Ecto neural progenitor cell (in vitro differentiated cells): ENCODE measurements at places on chromosomes 4 and X.

GRCh38 chr4:6386091-6386490 lies 86.3 kb downstream of the PPP2R2C start:
- DNase-seq = no peak

DNA sequence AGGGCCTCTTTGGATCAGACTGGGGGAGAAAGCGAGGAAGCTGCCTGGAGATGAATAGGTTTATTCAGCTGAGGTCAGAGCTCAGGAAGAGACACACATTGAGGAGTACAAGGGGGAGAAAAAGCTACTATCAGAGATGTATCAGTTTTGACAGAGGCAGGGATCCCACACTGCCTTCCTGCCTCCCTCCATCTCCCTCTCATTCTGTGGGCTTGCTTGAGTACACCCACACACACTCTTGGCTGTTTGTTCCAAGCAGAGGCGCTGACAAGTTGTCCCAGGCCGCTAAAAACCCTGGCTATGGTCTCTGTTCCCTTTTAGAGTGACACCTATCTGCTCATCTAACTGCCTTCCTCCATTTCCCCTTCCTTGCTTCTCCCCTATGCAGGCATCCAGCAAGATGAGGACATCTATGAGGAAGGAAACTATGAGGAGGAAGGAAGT lies 5.2 kb downstream of the TSPYL2 start:
- no peak for DNase-seq

DNA sequence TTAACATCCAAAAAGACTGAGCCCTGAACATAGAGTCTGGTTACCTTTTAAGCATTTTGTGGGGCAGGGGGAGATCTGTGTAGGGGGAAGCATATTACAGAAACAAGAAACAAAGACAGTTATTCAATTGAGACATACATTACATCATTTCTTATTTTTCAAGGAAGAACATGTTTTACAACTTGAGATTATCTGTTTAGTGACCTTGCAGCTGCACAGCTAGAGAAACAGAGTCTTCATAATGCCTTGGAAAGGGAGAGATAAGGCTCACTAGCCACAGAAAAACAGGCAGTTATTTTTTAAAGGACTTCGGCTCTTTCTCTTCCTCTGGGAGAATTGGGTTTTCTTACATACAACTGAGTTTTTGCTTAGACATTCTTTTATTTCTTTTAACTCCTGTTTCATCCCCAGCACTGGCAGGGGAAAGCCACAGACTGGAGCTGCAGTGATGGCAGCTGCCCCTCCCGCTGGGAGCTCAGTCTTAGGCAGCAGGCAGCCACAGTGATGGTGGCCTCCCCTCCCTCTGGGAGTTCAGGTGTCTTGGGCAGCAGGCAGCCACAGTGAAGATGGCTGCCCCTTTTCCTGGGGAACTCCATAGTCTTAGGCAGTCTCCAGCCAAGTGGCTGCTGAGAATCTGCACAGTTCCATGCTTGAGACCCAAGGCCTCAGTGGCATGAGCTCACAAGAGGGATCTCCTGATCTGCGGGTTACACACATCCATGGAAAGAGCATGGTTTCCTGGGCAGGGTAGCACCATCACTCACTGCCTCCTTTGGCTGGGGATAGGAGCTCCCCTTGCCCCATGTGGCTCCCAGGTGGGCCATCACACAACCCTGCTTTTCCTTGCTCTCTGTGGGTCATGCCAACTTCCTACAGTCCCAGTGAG lies 19.4 kb upstream of the TMPRSS11F start:
- DNase-seq = no peak

DNA sequence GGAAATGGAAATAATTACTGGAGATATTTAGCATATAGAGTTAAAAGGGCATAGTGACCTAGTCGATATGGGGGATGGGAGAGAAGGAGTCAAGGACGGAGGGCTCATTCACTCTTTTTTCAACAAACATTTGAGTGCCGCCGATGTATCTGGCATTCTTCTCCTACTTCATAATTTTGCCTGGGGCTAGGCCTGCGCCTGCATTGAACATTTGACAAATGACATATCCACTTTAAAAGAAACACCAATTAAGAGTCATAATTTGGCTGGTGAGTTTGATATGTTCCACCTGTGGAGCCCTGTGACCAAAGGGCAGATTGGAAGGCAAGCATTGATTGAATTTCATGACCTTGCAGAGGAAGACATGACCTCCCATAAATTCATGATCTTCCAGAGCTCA lies 2.6 kb upstream of the GPC3 start:
- no peak for DNase-seq

DNA sequence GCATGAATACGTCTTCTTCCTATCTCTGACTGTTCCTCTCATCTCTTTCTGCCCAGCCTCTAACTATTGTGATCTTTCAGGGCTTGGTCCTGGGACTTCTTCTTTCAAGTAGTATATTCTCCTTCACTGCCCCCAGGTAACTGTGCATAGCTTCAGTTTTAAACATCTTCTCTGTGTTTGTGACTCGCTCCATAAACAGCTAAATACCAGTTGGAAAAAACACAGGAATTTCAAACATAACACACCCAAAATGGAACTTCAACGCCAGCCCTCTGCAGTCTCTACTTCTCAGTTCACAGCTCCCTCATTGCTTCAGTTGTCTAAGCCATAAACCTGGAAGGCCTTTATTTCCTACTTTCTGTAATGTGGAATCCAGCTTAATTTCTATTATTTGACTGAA lies 16.6 kb downstream of the TRIML2 start:
- no peak for DNase-seq

GRCh38 chr4:109065006-109065405 lies 237.5 kb downstream of the COL25A1 start:
- DNase-seq = no peak

DNA sequence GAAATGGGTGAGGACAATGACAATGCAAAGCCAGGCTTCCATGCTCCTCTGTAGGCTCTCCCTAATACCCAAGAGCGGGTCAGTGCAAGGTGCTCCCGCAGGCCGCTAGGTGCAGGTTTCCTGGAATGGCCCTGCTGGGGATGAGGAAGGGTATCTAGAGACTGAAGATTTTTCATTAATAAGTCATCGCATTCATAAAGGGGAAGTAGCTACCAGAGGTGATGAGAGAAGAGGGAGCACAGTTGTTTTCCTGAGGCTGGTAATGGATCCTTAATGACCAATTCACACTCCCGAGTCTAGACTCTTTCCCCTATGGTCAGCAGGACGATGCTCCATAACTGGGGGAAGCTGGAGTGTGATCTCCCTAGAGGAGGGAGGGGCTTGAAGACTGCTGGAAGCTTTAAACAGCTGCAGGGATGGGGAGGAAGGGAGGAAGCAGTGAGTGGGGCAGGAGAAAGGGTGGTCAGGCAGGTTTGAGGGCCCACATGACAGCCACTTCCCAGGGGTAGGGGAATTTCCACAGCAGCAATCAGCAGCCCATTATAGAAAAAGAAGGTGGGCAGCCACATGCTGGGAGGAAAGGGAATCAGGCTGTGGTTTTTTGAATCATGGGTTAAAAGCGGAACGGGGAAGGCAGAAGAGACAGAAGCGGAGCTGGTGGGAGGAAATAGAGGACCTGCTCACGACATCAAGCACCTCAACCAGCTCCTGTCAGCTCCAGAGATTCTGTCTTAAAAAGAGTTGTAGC lies 10.2 kb upstream of the ATP6AP2 start:
- DNase-seq = no peak

GRCh38 chr4:87910795-87911194 lies 64.7 kb upstream of the SPP1 start:
- DNase-seq = no peak

GRCh38 chrX:94430091-94430490 lies 756.1 kb downstream of the FAM133A start:
- DNase-seq = no peak

- DNase-seq = no peak
Measured at GRCh38 chr4:53511014-53511413, 80.3 kb downstream of the LNX1 start.

- no peak for DNase-seq
Measured at GRCh38 chr4:52142816-52143215, 91.7 kb downstream of the SPATA18 start.

GRCh38 chr4:99121008-99121407 lies 23.1 kb downstream of the ADH4 start:
- no peak for DNase-seq

GRCh38 chr4:135739354-135739753 lies 1537.8 kb upstream of the PABPC4L start:
- no peak for DNase-seq
